ENCODE measurements at places on chromosomes 12 and 14.

GRCh38 chr14:29814156-29815015 is 113.3 kb downstream of the PRKD1 start:
- no peak for DNase-seq

GRCh38 chr14:72801381-72801812 is 92.5 kb downstream of the DPF3 start:
- DNase-seq: peak; percentile 87

GRCh38 chr14:82731526-82731925 is 1197.9 kb upstream of the SEL1L start:
- DNase-seq: no peak

GRCh38 chr14:30988509-30988908 is 36.9 kb upstream of the AP4S1 start:
- DNase-seq: peak; percentile 9

DNA sequence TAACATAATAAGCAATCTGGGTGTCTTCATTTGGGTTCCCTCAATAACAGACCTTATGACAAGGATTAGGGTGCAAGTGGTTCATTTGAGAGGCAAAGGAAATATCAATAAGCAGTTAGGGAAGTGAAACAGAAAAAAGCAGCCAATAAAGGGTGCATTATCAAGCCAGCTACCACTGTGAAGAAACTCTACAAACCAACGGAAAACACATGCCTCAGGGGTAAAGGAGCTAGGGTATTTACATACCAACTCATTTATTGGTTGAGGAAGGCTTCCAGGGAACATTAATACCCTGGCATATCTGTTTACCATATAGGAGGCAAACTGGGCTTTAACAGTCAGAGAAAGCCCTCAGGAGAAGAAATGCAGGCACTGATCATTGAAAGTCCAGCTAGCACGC is 22.7 kb upstream of the IFNG-AS1 start:
- DNase-seq: no peak

GRCh38 chr12:94049718-94050117 is 98.7 kb upstream of the PLXNC1 start:
- DNase-seq: no peak

DNA sequence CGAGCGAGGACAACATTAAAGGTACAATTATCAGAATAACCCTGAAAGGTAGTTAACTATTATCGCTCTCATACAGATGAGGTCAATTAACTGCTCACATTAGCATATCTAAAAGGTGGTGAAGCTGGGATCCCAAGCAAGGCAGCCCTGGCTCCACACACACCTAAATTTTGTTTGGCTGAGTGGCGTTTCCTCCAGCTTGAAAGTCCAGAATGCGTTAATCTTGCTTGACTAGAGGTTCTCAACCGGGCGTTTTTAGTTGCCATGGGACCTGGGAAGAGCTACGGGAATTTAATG is 531 bp downstream of the DLGAP5 start:
- DNase-seq: no peak

DNA sequence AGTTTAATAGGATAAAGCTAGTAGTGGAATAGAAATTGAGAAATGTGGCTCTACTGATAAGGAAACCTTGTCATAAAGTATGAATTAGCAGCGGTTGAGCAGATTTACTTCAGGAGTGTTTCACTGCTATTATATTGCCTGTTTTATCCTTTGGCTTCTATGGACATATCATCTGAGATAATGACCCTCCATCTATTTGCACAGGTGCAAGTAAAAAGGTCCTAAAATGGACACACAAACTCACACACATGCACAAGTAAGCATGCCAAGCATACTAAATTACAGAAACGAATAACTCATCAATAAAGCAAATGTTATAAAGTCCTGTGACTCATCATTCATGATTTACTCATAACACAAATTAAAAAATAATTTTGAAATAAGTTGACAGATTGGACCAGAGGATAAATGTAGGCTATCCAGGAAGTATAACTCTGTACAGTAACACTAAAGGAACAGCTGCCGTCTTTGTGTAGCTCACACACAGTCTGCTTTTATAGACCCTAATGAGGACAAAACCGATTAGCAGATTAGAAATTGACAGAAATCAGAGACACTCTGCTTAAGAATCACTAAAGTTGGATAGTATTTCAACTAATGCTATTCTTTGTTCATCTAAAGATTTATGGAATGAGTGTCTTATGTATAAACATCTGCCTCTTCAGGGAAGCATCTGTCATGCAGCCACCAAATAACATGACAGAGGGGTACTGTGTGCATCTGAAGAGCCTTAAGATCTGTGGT is 73.9 kb downstream of the SYT1 start:
- no peak for DNase-seq

- no peak for DNase-seq
Observed at GRCh38 chr12:100574187-100575074, 947 bp downstream of the GAS2L3 start.

GRCh38 chr12:131011165-131012079 is 57.7 kb downstream of the ADGRD1 start:
- no peak for DNase-seq

Measured in AG04449 (cell line).